ENCODE measurements at places on chromosomes 11 and 22. TPM values are rescaled to one million over a fixed set of nuclear protein-coding genes. Genes with fewer than 3 reads are reported as not detected.

Gene OR51I1
- total RNA-seq: not detected

Gene CHST1
- total RNA-seq: 6.3 TPM

Gene RAC2
- total RNA-seq: 30.2 TPM

Gene C11orf91
- not detected for total RNA-seq

Gene HTR3A
- total RNA-seq: not detected

Gene MEI1
- total RNA-seq: 6.7 TPM

Gene ADM2
- 14.5 TPM for total RNA-seq

Gene TPCN2
- total RNA-seq: 6.5 TPM

Gene POLR2L
- 256 TPM for total RNA-seq

Gene GPHA2
- not detected for total RNA-seq

Gene RIMBP3B
- 0.09 TPM for total RNA-seq

Gene GGTLC3
- total RNA-seq: not detected

Gene SLC22A9
- total RNA-seq: not detected

Gene OMP
- not detected for total RNA-seq

Gene KCNA4
- 1.2 TPM for total RNA-seq

Gene ABCC8
- total RNA-seq: not detected

Gene VSIG2
- not detected for total RNA-seq

Gene DEUP1
- total RNA-seq: not detected

Gene SULT4A1
- 0.58 TPM for total RNA-seq

Gene ACTN3
- total RNA-seq: under 0.01 TPM

Gene ANO3
- total RNA-seq: 0.58 TPM

Gene SCUBE1
- total RNA-seq: 0.09 TPM

Gene ZNF214
- total RNA-seq: 2.0 TPM

Gene GRK2
- total RNA-seq: 22.0 TPM

Gene HBB
- total RNA-seq: not detected

Gene OR5M3
- total RNA-seq: not detected

Gene SEPTIN3
- total RNA-seq: 0.35 TPM

Gene IGLL1
- not detected for total RNA-seq

Gene AIFM3
- total RNA-seq: 1.1 TPM

Gene TSGA10IP
- total RNA-seq: not detected

Gene ART1
- total RNA-seq: not detected

Gene C11orf42
- total RNA-seq: not detected

Gene DEPDC7
- total RNA-seq: 0.93 TPM

Gene GLB1L3
- total RNA-seq: not detected

Gene CCDC87
- total RNA-seq: 0.26 TPM

Gene OR4C16
- total RNA-seq: not detected

Gene SCUBE2
- total RNA-seq: 2.8 TPM

Gene LRRC10B
- total RNA-seq: not detected

Gene SNX32
- 2.4 TPM for total RNA-seq

Gene HBG1
- not detected for total RNA-seq

Gene DUSP8
- 0.70 TPM for total RNA-seq

Gene EIF4ENIF1
- 7.9 TPM for total RNA-seq

Gene MMP13
- not detected for total RNA-seq

Gene OLFML1
- total RNA-seq: 22.5 TPM

Gene TMEM132A
- 22.2 TPM for total RNA-seq

Gene OR51B2
- not detected for total RNA-seq

Gene EI24
- 111 TPM for total RNA-seq

Gene CSF2RB
- 0.17 TPM for total RNA-seq

Measured in pericardium fibroblast (primary cell).